ENCODE measurements at places on chromosomes 2 and 18.

GRCh38 chr18:25262920-25263319 lies 89.0 kb downstream of the ZNF521 start:
- DNase-seq: no peak

DNA sequence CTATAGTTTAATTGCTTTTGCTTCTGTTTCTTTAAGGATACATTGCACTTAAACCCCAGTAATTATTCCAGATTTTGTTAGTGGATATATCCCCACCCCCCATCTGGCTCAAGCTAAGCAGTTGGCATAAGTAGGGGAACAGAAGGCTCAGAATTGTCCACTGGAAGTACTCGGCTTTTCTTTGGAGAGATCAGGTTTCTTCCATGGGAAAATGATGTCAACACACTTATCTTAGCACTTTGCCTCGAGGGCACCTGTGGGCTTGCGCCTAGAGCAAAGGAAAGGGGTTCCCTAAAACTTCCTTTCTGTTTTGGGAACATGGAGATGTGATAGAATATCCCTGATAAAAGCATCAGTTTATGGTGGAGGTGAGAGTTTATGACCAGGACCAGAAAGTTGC lies 130.6 kb downstream of the FMNL2 start:
- no peak for DNase-seq

GRCh38 chr18:26133652-26134051 lies at the start of gene PSMA8:
PSMA8 (plus strand) TSS chr18:26133869; CDS start chr18:26133966, 97 bp downstream.
- DNase-seq: no peak

GRCh38 chr2:69141061-69141460 lies 128.1 kb downstream of the ANTXR1 start:
- DNase-seq: no peak

DNA sequence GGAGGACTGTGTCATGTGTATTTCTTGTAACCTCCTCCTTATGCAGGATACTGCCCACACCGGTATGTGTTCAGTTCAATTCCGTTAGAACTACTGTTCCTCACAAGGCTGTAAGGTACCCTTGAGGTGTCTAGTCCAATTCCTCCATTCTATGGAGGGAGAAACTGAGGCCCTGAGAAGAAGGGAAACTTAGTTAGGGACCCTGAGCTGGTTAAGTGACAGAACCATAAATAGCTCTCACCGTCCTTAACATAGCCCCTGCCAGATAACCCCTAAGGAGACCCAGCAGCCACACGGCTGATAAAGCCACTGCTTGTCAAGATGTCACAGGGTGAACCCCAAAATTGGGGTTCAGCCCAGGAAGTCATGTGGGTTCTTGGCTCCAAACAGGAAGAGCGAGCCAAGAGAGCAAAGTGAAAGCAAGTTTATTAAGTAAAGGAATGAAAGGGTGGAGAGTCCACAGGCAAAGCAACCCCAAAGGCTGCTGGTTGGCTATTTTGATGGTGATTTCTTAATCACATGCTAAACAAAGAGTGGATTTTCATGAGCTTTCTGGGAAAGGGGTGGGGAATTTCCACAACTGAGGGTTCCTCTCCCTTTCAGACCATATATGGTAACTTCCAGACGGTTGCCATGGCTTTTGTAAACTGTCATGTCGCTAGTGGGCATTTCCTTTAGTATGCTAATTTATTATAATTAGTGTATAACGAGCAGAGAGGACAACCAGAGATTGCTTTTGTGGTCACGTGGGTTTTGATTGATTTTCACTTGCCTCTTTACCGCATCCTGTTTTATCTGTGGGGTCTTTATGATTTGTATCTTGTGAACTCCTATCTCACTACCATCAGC lies 83.4 kb upstream of the RTN4 start:
- DNase-seq: no peak

- DNase-seq: no peak
Observed at GRCh38 chr2:40224318-40224717, 227.6 kb downstream of the SLC8A1 start.

DNA sequence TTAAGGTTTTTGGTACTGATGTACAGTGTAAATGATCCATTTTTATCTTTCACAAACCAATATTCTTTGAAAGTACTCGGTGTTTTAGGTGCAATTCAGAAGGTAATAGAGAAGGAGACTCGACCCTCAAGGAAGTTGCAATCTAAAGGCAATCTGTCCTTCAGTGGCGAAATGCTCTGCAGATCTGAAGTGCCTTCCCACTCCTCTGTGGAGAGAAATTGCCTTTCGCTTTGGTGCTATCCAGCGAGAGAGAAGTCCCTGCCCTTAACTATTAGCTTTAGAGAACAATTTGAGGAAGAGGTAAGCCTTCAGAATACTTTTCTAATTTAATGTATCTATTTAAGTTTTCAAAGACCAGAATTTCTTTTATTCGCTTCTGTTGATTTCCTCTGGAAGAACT lies 371.8 kb upstream of the FANCL start:
- DNase-seq: no peak

DNA sequence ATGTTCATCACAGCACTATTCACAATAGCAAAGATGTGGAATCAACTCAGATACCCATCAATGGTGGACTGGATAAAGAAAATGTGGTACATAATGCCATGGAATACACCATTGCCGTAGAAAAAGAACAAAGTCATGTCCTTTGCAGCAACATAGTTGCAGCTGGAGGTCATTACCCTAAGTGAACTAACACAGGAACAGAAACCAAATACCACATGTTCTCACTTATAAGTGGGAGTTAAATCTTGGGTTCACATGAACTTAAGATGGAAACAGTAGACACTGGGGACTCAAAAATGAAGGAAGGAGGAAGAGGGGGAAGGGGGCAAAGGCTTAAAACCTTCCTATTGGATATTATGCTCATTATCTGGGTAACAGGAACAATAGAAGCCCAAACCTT lies 228.1 kb upstream of the RAB6C start:
- DNase-seq: no peak

- DNase-seq: peak; percentile 30
Observed at GRCh38 chr2:46318579-46319460, 21.6 kb downstream of the EPAS1 start.

GRCh38 chr18:36640021-36640952 lies 188.5 kb downstream of the TPGS2 start:
- DNase-seq: no peak

- DNase-seq: no peak
Observed at GRCh38 chr2:70116936-70117552, 29.8 kb downstream of the PCBP1 start.

DNA sequence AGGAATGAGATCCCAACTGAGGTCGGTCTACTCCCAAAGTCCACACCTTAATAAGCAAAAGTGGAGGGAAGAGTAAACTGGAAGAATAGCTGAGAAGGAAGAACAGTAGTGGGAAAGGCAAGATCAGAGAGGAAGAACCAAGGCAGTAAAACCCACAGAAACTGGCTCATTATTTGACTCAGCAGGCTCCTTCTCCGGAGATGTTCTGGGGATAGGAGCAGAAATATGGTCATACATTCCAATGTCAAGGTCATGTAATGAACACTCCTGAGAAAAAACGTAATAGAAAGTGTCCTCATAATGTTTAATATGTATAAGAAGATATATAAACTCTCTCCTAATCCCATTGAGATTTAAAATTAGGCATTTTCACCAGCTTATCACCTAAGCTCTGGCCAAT lies 39.5 kb downstream of the STK39 start:
- no peak for DNase-seq

DNA sequence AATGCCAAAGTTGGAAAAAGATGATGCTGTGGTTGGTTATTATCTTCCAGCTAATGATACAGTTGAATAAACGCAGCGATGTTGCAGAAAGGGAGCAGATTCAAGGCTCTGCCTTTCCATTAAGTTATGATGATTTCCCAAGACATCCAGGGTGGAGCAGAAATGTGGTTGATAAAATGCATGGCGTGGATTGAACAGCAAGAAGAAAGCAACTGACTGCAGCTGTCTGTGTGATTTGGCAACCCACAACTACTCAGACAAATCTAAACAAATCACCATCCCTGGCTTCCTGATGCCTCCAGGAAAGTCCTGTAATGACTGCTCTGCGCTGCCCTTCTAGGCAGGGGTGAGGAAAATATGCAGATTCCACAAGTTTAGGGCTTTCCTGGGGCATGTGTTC lies 166.3 kb downstream of the NRP2 start:
- no peak for DNase-seq

DNA sequence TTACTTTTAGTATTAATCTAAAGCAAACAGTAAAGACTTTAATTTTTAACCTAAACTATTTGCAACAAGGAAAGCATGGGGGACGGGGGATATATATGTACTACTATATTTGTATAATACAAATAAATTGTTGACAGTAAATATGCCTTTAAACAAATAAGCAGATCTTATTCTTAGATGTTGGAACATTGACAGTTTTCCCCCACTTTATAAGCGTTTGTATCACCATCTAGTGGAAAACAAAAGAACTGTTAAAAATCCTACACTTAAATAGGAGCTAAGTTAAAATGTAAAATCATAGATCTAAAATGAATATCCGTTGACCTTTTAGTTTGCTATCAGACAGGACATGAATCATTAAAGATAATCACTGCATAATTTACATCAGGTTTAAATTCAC lies 50.0 kb downstream of the RBBP8 start:
- no peak for DNase-seq

DNA sequence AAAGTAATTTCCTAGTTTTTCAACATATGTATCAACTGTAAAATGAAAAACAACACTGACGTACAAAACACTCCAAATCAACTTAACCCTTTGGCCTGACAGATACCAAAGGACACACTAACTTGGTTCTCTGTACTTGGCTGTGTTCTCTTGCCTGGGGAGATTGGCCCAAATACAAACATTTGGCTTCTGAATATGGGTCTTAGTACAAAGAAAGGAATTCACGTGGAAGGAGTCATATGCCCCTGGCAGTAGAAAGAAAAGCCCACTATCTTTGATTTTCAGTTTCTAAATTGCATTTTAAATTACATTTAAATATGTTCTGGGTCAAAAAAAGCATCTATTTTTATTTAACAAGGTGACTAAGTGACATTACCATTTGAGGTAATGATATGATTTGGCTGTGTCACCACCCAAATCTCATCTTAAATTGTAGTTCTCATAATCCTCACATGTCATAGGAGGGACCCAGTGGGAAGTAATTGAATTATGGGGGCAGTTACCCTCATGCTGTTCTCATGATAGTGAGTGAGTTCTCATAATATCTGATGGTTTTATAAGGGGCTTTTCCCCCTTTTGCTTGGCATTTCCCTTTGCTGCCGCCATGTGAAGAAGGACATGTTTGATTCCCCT lies 153.6 kb upstream of the CCDC195 start:
- DNase-seq: no peak

DNA sequence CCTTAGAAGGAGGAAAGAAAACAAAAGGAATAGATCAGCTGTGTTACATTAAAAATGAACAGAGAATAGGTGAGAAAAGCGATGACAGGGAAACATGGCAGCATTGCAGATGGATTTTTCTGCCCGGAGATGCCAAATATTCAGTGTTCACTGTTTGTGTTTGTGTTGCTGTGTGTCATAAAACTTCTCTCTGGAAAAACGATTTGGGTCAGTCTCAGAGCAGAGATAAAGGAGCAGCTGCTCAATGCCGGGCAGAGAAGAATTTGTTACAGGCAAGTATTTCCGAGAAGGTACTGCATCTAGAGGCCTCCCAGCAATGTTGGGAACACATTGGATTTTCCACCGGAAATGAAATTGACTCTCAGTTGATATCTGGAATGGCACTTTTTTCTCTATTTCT lies 156.4 kb upstream of the KLHL14 start:
- no peak for DNase-seq

DNA sequence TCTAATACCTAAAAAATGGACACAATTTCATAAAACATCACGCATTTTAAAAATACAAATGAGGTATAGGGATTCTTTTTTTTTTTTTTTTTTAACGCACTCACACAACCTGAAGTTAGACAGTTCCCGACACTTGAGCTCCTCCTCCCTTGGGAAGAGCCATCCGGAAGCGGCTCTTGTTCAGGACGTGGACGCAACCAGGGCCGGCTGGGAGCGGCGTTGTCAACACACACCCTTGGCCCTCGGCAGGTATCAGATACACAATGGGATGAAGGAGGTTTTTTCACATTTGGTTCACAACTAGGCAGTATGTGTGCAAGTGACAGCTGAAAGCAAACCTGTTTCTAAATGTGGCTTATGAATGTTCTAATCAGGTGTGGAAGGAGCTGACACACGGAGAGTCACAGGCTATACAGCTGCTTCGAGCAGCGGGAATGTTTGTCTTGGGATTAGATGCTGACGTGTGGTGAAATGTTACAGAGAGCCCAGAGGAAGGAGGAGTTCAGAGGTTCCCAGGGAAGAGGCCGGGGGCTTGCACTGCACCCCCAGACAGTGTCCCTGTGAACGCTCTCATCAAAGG lies 111.1 kb downstream of the PXDN start:
- no peak for DNase-seq

DNA sequence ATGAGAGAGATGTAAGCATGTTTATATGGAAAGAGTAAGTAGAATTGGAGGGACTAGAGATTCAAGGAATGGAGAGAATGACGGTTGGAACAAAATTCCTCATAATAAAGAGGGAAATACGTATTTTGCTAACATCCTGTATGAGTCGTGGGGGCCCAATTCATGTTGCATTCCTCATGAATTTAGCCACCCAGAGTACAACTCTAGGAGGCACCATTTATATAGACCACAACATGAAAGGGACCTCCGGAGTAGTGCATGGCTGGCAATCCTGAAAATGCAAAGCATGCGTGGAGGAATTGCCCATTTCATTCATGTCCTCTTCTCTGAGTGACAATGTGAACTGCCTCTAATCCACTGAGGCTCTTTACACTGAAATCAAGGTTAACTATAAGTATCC lies 168.2 kb downstream of the ZEB2 start:
- DNase-seq: no peak

- DNase-seq: peak; percentile 64
Observed at GRCh38 chr2:39408351-39409136, 28.5 kb downstream of the MAP4K3 start.

DNA sequence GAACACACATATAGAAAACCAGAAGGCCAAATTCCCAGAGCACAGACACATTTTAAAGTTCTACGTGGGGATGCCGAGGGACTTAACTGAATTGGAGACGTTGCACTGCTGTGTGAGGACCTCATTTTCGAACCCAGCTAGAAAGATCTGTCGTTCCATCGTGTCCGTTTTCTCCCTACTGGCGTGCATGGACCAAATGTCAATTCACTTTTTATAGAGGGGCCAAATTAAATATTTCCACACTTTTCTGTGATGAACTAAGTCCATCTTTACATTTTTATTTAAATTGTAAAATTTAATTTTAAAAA lies 692 bp upstream of the TSHZ1 start:
- DNase-seq: no peak

- DNase-seq: no peak
Observed at GRCh38 chr2:8258406-8258805, 423.4 kb upstream of the ID2 start.

GRCh38 chr2:154794406-154794805 lies 95.9 kb downstream of the KCNJ3 start:
- DNase-seq: no peak

- DNase-seq: no peak
Observed at GRCh38 chr2:85741833-85742455, 11.8 kb upstream of the ATOH8 start.

GRCh38 chr2:37798315-37799005 lies 126.6 kb upstream of the RMDN2 start:
- DNase-seq: no peak

Measured in SK-N-DZ (cell line).